Skeletal muscle cell (primary cell): ENCODE measurements at places on chromosomes 5 and 9.

GRCh38 chr9:137435381-137435891, 5.7 kb downstream of the ENTPD8 start:
- DNase-seq = no peak

DNA sequence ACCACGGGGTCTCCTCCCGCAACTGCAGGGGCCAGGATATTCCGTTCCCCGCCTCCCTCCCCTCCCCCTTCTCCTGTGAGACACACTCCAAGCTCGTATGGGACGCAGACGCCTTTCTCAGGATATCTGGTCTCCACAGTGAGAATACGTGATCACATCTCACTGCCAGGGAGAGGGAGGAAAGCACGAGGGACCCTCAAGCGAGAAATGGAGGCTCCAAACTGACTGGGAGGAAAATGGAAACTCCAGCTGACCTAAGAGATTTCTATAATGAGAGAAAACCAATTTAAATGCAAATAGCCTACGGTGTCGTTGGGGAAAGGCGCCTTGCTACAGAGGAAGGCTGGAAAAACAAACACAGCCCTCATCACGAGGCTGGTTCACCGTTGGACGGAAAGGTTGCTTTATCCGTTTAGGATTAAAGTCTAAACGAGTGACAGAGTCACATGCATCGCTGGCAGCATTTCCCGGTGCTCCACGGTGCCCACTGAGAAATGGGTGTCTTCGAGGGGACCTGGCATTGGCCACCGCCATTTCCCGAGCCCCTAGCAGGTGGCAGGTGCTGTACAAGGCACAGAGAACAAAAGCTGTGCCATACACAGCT, 116.9 kb upstream of the CPEB4 start:
- no peak for DNase-seq

- no peak for DNase-seq
Measured at GRCh38 chr9:4206718-4207117, 93.2 kb downstream of the GLIS3 start.

GRCh38 chr9:6229186-6229585, 13.6 kb downstream of the IL33 start:
- DNase-seq = no peak

DNA sequence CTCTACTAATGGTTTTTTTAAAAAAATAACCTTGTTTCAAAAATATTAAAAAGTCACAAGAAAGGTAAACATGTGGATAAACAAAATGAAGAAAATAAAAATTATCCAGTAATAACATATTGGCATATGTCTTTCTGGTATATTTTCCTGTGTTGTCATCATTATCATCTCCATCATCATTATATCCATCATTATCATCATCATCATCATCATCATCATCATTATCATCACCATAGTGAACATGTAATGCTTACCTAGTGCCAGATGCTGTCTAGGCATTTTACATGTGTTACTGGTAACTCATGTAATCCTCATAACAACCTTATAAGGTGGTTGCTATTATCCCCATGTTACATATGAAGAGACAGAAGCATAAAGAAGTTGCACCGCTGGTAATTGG, 111.5 kb upstream of the CDKN2B start:
- no peak for DNase-seq

- no peak for DNase-seq
Measured at GRCh38 chr9:107547303-107547702, 57.7 kb upstream of the KLF4 start.

DNA sequence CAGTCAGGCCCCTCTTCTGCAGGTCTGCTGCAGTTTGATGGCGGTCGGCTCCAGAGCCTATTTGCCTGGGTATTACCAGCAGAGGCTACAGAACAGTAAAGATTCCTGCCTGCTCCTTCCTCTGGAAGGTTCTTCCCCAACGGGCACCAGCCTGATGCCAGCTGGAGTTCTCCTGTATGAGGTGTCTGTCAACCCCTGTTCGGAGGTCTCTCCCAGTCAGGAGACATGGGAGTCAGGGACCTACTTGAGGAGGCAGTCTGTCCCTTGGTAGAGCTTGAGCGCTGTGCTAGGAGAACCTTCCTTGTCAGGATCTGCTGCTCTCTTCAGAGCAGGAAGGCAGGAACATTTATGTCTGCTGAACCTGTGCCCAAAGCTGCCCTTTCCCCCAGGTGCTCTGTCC, 138.4 kb upstream of the IQGAP2 start:
- no peak for DNase-seq

DNA sequence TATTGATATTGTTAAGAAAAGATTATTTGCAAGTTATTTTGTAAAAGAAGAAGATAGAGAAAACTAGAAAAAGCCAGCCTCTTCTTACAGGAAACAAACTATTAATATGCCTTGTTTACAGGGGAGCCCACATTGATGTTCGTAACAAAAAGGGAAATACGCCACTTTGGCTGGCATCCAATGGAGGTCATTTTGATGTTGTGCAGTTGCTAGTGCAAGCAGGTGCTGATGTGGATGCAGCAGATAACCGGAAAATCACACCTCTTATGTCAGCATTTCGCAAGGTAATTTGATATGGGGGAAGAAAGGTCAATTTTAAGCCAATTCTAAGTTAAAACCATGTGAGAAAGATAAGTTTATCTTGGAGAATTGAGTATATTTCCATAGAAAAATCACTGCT, 37.6 kb upstream of the EIF4EBP3 start:
- DNase-seq = no peak

DNA sequence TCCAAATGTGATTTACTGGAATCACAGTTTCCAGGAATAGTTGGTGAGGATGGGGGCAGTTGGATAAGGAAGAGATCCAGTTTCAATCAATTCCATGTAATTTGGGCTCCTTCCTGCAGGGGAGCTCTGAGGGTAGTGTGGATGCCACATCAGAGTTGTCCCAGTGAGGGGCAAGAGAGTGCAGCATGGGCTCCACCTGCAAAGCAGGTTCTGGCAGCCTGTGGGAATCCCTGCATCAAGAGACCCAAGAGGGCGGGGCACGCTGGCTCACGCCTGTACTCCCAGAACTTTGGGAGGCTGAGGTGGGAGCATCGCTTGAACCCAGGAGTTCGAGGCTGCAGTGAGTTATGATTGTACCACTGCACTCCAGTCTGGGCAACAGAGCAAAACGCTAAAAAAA, 188.5 kb downstream of the CACNA1B start:
- DNase-seq = no peak

DNA sequence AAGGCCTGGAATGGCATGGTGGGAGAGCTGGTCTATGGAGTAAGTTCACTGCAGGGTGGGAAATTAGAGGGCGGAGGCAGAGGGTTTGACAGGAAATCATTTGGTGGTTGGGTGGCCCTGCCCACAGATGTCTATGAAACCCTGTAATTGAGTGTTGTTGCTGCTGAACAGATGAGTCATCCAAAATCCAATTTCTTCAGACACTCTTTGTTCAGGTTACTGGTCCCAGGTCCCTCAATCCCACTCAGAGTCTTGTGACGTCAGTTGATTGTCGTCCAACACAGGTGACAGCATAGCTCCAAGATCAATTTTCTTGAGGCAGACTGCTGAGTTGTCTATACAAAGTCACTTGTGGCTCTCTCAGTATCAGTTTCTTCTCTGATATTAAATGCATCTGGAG, 208.6 kb downstream of the GRIA1 start:
- DNase-seq = no peak

DNA sequence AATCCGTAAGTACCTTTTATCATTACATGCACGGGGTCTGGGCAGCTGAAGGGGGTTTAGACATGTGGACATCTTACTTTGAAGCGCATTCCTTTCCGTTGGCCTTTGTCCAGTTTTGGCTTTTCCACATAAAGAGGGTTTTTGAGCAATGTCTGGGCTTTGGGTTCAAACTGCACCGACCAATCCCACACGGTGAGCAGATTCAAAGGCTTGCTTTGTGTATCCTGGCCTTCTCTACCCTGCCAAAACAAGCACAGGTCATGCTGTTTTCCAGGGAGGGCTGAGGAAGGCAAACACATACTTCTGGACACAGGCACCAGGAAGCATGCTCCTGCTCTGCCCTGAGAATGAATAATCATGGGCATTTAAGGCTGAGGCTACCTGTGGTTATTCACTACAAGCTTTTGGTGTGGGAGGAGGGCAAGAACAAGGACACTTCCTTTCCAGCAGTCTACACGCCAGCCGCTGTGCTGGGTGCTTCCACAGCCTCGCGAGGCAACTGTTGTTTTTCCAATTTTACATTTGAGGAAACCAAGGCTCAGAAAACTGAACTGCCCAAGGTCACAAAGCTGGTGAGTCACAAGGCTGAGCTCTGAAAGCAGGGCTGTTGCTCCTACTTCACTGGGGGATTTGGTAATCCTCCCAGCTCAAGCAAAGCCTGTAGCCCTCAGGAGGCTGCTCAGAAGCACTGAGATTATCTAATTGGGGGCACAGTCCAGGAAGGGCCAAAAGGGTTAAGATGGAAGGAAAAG, 59.8 kb upstream of the GOLPH3 start:
- DNase-seq = peak; percentile 68

- DNase-seq = no peak
Measured at GRCh38 chr5:15683332-15683731, 183.4 kb downstream of the FBXL7 start.

GRCh38 chr5:72015103-72015548, 92.1 kb upstream of the MAP1B start:
- DNase-seq = peak; percentile 15

GRCh38 chr5:104643320-104643719, 1080.7 kb upstream of the NUDT12 start:
- no peak for DNase-seq

DNA sequence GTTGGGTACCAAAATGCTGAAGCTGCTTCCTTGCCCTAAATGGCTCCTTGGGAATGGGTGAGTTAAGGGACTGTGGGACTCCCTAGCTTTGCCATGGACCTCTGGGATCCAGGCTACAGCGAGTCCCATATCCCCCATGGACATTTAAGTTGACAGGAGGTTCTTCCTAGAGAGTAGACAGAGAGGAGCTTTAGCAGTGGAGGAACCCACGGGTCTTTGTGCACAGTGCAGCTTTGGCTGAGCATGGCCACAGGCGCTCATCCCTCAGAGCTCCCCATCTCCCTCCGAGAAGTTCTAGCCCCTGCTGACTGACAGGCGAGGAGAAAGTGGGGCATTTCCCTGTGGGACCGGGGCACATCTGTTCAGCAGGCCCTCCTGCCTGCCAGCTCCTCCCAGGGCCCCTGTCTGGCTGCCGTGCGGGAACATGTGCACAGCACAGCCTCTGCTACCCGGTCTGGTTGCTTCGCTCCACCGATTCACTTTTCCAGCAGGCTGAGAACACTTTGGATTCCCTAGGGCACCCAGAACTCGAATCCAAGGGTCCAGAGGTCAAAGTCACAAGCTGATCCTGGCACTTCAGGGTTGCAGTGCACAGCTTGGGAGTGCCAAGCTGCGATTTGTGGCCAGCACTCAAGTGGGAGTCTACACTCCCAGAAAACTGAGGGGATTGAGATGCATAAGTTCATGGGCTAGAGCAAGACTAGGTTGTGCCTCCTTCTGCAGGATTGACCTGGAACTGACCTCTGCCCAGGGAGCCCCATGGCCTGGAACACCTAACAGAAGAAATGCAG, 40.6 kb upstream of the DMRTA1 start:
- DNase-seq = no peak

DNA sequence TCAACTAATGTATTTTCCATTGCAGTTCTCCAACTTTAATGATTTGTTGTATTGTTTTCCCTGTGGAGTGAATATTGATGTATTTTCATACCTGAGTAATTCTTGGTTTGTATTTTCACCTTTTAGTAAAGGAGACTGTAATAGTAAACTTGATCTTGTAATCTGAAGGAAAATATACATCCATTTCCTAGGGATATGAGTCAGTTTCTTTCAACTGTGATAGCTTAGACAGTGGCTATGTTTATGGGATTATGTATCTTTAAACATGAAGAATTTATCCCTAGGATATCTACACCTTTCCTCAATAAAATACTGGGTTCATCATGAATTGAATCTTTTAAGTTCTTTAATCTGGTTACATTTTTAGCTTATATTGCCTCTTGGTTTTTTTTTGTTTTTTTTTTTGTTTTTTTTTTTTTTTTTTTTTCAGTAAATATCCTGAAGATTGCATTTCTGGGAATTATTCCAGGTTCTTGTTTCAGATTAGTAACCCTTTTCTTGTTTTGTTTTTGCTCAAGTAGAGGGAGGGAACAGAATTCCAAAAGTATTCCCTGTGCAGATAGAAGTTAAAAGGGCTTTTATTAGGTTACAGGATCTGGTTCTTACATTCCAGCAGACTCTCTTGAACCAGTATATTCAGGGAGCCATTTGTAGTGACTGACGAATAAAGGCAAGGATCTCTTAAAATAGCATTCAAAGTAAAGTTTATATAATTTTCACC, 7.1 kb downstream of the WDR36 start:
- DNase-seq = no peak

GRCh38 chr9:3032898-3033297, 189.0 kb upstream of the PUM3 start:
- DNase-seq = no peak

GRCh38 chr5:149860801-149861322, 83.7 kb downstream of the PDE6A start:
- no peak for DNase-seq

GRCh38 chr9:69342769-69343168, 17.8 kb downstream of the ENTREP1 start:
- no peak for DNase-seq

DNA sequence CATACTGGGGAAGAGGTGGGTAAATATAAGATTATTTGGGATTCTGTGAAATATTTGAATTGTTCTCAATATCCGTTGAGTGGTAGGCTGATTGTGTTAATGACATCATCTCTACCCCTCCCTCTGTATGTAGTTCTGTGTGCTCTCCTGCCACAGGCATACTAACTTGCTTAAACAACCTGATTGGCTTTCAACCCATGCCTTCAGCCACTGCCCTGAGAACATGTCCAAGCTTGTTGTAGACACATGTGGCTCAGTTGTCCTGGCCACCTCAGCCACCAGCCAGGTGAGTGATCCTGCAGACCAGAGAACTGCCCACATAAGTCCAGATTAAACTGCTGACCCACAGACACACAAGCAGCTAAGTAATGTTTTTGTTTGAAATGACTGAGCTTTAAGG, 31.1 kb downstream of the ANKS6 start:
- DNase-seq = no peak

DNA sequence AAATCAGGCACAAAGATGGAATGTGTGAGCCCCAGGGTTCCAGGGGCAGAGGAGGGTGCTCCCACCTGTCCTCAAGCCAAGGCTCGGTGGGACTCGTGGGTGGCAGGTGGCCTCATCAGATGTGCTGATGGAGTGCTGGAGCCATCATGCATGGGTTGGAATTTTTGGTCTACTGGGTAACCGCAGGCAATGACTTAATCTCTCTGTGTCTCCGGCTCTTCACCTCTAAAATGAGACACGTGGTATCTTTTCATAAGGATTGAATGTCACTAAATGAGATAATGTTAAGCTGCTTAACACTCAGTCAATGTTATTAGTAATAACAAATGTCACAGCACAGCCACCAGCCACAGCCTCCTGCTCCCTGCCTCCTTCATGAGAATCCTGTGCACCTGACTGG, 245.5 kb downstream of the HSPA4 start:
- DNase-seq = no peak

- no peak for DNase-seq
Measured at GRCh38 chr5:150444770-150445169, 4.8 kb downstream of the RPS14 start.
